ENCODE measurements at places on chromosomes 6 and 20.

- no peak for DNase-seq
These were observed 226.3 kb downstream of the KIF16B start for GRCh38 chr20:16346956-16347355.

DNA sequence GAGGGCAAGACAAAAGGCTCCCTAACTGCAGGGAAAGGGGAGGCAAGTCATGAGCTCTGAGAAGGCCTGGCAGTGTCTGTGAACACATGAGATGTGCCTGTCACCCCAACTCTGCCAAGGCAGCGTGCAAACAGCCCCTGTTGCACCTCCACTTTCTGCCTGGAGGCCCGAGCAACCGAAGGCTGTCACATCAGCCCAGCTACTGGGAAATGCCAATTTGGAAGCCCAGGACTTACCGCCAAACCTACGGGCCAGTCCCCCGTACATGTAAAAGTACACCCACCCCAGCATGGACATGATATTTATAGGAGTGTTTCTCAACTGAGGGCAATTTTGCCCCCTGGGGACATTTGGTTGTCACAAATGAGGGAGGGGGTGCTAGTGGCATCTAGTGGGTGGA is 27.3 kb upstream of the RPP40 start:
- no peak for DNase-seq

GRCh38 chr6:127547215-127547614 is 28.1 kb upstream of the MTCL3 start:
- DNase-seq, result no peak

DNA sequence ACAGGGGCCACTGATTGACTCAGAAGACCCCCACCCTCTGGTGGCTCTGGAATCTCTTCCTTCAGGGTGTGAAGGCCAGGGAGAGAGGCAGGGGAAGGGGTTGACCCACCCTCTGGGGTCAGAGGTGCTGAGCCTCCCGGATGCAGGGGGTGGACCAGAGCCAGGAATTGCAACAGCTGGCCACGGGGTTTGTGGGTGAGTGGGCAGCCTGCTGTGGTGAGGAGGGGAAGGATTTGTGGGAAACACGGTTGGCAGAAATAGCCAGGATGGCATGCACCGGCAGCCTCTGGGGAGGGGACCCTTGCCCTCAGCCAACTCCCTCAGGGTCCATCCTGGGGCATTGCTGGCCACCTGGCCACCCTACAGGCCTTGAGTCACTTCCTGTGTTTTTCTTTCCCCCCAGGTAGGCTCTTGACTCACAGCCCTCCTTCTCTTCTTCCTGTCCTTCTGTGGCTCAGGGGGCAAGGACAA is 92.8 kb downstream of the MRPL14 start:
- DNase-seq, result no peak

DNA sequence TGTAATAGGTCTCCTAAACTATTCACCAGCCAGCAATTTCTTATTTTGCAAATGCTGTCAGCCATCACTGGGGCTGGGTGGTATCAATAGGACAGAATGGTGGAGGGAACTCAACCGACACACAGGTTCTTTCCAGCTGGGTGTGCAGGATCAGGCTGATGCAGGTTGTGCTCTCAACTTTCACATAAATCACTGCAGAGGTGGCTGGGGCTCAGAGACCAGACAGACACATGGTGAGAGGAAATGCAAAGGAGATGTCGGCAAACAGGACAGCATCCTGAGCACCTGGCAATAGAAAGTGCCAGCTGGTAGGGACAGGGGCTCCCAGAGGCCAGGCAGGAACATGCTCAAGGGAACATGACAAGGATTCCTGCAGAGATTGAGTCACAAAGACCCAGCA is 254.9 kb downstream of the SOD2 start:
- DNase-seq, result no peak

DNA sequence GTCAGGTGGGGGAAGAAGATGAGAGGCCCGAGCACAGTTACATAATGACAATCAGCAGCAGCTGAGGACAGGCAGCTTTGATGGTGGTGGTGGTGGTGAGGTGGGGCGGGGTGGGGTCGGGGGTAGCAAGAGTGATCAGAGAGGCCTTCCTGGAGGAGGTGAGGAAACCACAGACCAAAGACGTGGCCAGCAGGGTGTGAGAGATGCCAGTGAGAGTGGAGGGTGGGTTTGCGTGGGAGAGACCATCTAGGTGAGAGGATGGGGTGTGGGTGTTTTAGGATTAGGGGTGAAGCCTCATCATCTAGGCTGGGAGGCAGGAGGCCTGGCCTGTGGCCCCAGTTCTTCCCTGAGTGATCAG is 76.0 kb upstream of the TOX2 start:
- no peak for DNase-seq

GRCh38 chr6:156978948-156979347 is 201.8 kb downstream of the ARID1B start:
- no peak for DNase-seq

- no peak for DNase-seq
These were observed 62.5 kb downstream of the CNKSR3 start for GRCh38 chr6:154447954-154448353.

All from activated CD4-positive, alpha-beta T cell treated with anti-CD3 and anti-CD28 coated beads, Interleukin-2, amount 50 U/mL, for 24 hours (primary cell).